ENCODE measurements at places on chromosomes 12 and 14. TPM values are rescaled to one million over a fixed set of nuclear protein-coding genes. Genes with fewer than 3 reads are reported as not detected.

GRCh38 chr12:1821805-1822204, 1.4 kb downstream of the LRTM2 start:
- no peak for DNase-seq

- no peak for DNase-seq
Measured at GRCh38 chr14:90467501-90467900, 70.7 kb downstream of the CALM1 start.

DNA sequence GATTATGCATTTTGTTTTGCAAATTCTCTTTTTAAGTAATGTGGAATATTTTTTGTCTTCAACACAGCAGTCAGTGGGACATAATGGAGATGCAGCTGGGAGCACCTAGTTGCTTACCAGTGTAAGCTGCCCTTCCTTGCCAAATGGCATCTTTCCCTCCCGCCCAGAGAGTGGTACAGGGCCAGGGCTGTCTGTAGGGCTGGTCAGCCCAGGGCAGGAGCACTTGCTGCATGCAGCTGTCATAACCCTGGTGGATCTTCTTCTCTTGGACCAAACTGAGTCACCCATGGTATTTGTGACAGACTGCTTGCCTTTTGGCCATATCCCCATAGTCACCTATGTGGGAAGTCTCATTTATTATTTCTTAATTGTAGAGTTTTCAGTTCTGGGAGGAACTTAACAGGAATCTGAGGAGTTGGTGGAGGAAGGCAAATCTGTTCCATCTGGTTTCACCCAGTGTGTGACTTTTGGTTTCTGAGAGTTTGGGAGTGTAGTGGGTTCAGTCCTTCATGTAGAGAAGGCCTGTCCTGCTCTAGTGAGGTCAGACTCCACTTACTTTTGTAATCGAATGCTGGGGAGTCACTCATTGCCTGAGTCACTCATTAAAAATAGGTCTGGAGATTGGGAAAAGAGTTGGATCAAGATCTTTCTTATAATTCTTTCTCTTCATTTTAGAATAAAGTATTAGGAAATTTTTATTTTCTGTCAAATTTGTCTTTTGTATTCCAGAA, 62.0 kb upstream of the ASPG start:
- DNase-seq: no peak

DNA sequence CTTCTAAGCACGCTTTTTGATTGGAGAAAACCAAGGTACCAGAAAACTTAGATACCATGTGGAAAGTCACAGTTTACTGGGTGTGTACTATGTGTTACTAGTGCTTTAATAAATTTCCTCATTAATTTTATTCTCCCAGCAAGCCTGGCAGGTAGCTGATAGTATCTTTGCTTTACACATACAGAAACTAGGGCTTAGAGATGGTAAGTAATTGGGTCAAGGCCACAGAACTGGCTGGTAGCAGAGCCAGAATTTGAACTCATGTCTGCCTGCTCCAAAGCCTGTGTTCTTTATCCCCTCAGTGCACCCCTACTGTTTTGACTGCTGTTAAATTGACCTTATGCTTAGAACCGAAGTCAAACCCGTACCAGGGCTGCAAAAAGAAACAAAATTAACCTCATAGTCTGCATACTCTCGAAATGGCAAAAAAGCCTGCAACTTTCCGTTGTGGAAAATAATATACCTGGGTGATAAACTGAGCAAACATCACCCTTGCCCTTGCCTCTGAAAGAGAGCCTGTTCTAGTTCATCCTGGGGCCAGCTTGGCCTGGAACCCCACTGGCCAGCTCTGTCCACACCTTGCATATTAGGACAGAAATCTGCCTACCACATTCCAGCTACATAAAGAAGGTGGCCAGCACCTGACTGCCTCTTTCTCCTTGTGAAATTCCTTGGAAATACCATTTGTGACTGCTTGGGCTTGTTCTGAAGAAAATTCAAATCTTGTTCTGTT, 118.9 kb downstream of the ETV6 start:
- DNase-seq: no peak

DNA sequence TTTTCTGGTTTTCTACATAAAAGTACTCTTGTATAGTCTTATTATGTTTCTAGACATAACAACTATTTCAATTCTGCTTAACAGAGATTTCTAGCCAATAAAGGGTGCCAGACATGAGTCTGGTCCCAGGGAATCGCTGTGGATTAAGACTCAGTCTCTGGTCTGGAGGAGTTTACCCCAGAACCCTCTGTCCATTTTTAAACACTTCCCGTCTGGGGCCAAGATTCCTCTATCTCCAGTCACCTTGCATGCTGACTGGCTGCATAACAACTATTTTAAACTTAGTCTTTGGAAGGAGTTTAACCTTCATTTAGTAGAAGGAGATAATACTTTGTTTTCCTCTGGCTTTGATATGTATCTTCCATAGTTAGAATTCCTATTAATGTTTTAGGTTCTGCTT, 163.1 kb upstream of the IFNG-AS1 start:
- no peak for DNase-seq

GRCh38 chr14:35407306-35407630, 2.7 kb upstream of the NFKBIA start:
- no peak for DNase-seq

GRCh38 chr12:30877105-30877875, 49.3 kb upstream of the TSPAN11 start:
- no peak for DNase-seq

LRP1-AS gene
- not detected for total RNA-seq

DNA sequence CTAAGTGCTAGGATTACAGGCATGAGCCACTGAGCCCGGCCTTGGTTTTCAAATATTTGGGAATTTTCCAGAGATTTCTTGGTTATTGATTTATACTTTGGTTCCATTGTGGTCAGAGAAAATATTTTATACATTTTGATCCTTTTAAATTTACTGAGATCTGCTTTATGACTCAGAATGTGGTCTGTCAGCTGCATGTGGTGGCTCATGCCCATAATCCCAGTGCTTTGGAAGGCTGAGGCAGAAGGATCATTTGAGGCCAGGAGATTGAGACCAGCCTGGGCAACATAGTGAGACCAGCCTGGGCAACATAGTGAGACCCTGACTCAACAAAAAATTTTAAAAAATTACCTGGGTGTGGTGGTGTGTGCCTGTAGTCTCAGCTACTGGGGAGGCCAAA, 49.8 kb downstream of the ADCK1 start:
- no peak for DNase-seq

GRCh38 chr12:92511786-92512185, 191.0 kb upstream of the PLEKHG7 start:
- DNase-seq: no peak

GLRX5 gene
- 20.3 TPM for total RNA-seq

DNA sequence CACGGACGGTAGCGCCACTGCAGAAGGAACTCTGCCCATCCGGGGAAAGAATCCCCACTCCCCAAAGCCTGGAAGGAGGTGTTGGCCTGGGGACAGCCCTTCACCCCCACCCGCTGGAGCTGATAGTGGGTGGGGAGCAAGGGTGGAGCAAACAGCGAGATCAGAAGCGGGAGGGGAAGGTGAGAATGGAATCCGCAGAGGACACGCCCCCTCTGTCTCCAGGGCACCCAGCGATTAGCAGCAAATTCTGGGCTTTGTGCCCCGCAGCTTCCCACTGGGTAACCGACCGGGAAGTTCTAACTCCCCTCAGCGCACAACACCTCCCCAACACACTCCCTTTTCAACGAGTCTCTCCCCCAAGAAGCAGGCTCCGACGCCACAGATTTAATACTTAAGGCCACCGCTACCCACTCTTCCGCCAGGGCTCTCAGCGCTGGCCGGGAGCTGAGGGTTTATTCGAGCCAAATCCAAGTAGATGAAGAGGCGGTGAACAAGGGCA, 1.4 kb downstream of the SLC25A29 start:
- DNase-seq: peak; percentile 36

FGF23 gene
- total RNA-seq: not detected

All from cerebellum (tissue), 4 donors.